Foreskin keratinocyte (primary cell): ENCODE measurements at places on chromosomes 2 and 18.

DNA sequence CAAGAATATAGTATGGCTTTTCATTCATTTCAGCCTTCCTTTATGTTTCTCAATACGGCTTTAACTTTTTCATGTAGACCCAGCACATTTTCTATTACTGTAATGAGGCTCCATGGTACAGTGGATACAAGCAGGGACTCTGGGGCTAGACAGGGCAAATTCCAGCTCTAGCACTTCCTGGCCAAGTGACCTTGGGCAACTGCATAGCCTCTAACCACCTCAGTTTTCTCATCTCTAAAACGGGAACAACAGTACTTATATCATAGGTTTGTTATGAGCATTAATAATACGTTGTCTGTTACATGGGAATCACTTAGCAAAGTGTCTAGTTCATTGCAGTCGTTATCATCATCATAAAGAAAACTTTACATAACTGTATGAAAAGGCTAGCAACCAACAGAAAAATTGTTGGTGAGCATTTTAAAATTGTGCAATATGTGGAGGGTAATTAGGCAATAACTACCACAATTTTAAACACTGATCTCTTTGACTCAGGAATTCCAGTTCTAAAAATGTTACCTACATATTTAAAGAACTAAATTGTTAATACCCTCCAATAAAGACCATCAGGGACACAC, 13.7 kb upstream of the RMDN2 start:
- no peak for DNase-seq

- DNase-seq = no peak
Observed at GRCh38 chr2:234611209-234611608, 114.3 kb upstream of the ARL4C start.

- DNase-seq = no peak
Observed at GRCh38 chr18:23540867-23541266, 37.6 kb downstream of the RMC1 start.

GRCh38 chr18:44699572-44700261, 19.0 kb downstream of the SETBP1 start:
- DNase-seq = no peak

DNA sequence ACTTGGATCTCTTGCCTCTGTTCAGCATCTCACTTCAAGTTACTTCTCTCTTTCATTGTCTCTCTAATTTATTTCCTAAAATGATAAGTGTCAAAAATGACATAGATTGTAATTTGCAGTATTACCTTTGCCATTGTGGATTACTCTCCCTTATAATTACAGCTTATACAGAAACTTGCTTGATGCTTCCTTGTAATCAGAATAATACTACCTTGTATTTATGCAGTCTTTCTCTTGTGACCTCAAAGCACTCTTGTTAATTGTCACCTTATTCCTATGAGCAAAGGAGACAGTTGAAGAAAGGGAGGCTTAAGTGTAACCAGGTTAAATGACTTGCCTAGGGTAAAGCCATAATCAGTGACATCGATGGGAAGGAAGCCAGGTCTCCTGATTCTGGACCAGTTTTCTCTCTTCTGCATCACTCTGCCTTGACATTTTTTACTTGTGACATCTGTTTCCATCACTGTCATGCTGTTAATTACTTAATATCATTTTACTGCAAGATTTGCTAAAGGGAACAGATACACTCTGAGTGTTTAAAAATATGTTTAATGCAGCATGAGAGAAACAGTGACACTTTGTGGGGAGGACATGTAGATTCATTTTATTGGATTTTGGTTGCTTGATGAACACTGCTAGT, 388.6 kb downstream of the PARD3B start:
- DNase-seq = no peak
